ENCODE measurements at places on chromosomes 2 and 18.
A peak's percentile ranks its signal among the peaks of the same experiment; 100 is the strongest.

GRCh38 chr2:118696786-118697465 is 150.5 kb downstream of the EN1 start:
- no peak for DNase-seq

DNA sequence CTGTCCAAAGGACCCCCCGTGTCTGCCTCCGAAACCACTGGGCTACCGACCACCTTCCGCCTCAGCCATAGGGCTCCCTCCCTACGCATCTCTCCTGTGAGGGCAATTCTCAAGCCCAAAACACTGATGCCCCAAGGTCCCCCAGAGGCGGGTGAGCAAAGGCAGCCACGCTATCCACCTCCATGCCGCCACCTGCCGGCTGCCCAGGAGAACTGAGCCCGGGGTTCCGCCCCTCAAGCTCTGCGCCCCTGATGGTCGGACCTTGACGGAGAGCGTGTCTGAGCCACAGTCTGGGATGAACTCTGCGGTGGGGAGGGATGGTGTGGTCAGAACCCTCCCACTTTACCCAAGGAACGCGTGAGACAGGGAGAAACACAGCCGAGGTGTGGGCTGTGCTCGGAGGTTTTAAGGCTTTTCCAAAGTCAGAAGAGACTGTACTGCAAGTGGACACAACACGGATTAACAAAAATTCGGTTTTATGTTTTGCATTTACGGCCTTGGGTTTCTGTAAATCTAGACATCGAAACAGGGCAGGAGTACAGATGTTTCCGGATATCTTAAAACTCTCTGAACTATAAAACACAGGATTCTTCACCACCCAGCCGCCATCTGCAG is 114.1 kb downstream of the ZNF516 start:
- DNase-seq, result no peak

DNA sequence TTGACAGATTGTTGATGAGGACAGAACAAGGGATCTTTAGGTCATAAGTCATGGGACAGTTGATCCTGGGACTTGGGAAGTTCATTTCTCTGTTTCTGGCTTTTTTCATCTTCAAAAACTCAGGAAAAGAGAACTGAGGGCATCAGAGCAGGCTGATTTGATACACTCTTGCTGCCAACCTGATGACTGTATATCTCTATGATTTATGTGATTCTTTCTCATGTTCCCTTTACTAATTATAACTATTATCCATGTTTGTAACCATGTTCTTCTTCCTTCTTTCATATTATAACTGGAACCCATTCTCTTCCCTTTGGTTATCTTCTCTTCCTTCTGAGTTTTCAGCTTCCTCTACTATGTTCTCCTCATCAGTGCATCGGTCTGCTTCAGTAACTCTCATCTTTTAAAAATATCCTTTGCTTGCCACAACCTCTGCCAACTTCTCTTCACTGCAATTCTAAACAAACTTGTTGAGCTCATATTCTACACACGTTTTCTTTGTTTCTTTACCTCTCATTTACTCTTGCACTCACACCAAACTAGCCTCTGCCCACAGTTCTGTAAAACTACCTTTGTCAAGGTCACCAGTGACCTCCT is 13.5 kb downstream of the RASGRP3 start:
- no peak for DNase-seq

DNA sequence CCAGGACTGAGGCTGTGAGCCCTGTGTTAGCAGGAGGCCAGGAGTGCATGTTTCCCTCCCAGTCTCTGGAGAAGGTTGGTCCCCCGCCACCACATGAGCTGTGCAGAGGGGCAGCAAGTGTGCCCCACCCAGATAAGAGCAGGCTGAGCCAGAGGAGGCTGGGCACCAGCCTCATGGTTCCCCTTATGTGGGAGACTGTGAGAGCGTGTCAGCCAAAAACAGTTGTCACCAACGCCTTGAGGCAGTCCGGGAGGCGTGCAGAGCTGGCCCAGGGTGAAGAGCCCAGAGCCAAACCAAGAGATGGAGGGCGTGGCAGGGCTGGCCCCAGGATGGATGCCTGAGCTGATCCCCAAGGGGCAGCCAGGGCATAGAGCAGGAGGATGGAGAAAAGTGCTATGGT is 128.7 kb upstream of the GLI2 start:
- no peak for DNase-seq

- no peak for DNase-seq
These were observed 56.2 kb downstream of the KCNG2 start for GRCh38 chr18:79853993-79854364.

DNA sequence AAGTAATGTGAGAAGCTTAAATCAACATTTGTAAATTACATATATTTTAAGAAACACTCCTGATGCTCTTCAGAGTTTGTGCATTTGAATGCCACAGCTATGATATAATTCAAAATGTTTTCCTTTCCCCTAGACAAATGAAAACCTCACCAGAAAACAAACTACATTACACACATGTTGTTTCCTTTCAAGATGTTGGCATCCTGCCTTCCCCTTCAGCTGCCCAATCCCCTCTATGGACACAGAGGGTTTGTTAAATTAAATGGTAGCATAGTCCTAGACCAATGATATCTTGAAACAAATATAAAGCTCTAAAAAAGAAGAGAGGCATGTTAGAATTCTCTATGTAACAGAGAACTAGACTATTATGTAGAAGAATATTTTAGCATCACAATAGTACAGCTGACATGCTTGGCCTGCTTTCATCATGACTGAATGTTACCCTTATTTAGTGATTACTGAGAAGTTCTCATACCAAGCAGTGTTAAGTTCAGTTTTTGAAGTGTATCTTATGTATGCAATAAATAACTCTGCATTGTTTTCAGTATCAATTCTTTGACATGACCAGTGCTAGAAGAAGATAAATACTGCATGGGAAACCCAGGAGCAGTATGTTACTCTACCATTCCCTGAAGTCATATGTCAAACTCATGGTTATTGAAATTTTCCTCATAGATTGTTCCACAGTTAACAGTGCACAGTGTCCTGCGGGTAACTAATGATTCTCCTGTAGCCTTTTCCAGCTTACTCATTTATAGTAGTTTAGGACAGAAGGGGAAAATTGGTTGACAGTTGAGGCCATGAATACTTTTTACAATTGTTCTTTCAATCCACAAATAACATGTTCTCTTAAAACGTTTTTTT is 316.3 kb upstream of the KCNJ3 start:
- DNase-seq, result no peak

- no peak for DNase-seq
These were observed 52.6 kb downstream of the CXCR4 start for GRCh38 chr2:136065384-136065783.

DNA sequence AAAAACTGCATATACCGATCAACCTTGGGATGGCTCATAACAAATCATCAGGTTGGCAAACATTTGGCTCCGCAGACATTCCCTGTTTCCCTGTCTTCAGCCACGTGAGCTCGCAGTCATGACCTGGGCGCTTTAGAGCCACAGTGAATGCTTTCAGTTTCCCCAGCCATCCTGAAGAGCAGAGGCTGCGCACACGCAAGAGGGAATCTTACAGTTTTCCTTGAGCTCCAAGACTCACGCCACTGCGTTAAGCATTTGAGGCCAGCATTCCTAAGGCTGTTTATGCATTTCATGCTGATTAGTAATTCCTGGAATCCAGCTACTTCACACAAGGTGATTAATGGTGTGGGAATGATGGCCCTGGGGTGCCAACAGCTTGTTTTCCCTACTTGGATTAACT is 95.1 kb downstream of the MTCL1 start:
- DNase-seq, result no peak

GRCh38 chr2:215828528-215829184 is 184.7 kb downstream of the MREG start:
- peak; percentile 28 for DNase-seq

DNA sequence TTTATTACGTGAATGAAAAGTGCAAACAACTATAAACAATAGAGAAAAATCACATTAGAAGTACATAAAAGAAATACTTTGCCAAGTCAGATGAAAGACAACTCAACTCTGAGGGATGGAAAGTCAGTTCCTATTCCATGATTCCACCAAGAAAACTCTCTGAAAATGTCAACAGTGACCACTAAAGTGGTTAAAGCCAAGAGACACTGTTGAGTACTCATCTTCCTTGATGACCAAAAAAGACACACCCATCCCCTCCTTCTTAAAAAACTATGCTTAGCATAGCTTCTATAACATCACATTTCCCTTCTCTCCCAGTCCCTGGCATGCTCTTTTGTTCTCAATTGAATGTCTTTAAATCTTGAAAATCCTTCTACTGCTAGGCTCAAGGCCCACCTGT is 160.0 kb downstream of the TCF4 start:
- no peak for DNase-seq

- DNase-seq, result peak; percentile 66
These were observed at the start of gene FHL2 for GRCh38 chr2:105398336-105399206. FHL2 (minus strand) TSS chr2:105399051; CDS start chr2:105386516, 12,535 bp downstream.
